EL (cell line): ENCODE measurements at places on chromosomes 5 and 9.
A peak's percentile ranks its signal among the peaks of the same experiment; 100 is the strongest.

GRCh38 chr9:123738648-123739047 lies 191.3 kb downstream of the DENND1A start:
- DNase-seq = no peak

DNA sequence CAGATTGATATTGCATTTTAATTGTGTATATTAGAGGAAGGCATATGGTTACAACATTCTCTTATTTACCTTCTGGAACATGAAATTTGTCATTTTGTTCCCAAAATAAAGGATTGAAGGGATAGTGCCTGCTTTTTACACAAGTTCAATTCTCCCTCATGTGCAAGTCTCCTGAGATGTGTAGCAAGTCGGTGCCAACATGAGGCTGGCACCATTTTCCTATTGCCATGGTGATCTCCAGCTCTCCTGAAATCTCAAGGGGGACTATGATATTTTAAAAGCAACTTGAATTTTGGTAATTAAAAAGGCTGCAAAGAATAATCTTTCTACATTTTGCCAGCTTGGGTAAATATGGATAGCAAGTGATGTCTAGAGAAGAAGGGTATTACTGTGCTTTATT lies 693.3 kb upstream of the WWC1 start:
- DNase-seq = no peak

- no peak for DNase-seq
Observed at GRCh38 chr5:95727764-95728191, 3.4 kb upstream of the RHOBTB3 start.

DNA sequence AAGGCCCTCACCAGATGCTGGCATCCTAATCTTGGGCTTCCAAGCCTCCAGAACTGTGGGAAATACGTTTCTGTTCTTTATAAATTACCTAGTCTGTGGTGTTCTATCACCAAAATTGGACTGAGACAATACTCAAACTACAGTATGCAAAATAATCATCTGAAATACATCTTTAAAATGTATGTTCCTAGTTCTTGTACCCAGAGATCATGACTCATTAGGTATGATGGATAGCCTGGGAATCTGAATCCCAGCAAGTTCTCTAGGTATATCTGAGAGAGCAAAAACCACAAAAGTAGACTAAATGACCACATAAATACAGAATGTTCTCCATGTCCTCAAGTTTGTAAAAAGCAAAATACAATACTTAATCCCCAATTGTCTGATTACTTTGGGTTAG lies 166.3 kb downstream of the YIPF5 start:
- DNase-seq = peak; percentile 21

DNA sequence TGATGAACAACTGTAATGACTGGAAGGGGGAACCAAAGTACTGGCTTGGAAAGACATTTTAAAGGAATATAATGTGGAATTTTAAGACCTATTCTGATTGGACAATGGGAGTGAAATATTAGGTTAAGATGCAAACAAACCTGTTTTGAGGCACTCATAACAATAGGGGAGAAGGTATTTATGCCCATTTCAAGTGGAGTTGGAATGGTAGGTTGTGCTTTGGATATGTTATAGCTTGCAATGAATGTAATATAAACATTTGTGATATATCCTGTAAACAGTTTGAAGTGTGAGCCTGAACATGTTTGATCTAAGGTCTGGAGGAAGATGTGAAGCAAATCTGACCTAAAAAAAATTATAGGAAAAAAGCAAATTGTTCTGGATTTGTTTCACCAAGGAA lies 129.6 kb upstream of the GRHPR start:
- DNase-seq = no peak
